ENCODE measurements at places on chromosomes 16 and 17.

DNA sequence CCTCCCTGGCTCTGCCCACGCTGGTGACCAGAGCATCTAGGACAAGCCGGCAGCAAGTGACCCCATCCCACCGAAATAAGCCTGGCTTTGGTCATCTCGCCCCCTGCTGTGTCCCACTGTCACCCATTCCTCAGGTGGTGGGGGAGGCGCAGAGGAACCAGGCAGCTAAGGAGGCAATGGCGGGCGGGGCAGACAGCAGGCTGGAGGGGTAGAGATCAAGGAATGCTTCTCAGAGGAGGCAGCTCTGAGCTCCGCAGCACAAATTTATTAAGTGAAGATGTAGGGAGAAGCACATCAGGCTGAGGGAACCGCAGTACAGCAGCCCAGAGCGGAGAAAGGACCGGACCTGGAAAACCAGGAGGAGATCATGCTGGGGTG is 7.5 kb upstream of the KREMEN2 start:
- DNase-seq, result no peak

GRCh38 chr17:43917348-43918025 is 10.2 kb upstream of the MPP2 start:
- no peak for DNase-seq

DNA sequence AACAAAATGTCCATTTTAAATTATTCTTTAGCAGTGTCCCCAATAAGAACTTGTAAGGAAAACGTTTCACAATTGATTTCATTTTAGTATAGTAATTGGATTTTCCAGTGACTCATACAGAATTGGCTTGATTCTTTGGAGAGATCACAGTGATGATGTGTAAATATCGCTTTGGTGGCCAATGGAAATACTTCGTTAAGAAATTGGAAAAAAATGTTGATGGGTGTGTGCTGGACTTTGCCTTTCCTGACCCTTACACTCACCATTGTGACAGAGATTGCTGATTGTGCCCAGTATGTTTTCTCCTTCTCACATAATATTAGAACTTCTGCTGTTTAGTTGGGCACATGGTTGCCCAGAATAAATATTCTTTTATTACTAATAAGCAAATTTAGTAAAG is 7.4 kb upstream of the EFCAB13 start:
- no peak for DNase-seq

- no peak for DNase-seq
Observed at GRCh38 chr16:65600046-65600445, 478.2 kb upstream of the CDH11 start.

GRCh38 chr16:10751291-10751697 is 7.7 kb downstream of the NUBP1 start:
- no peak for DNase-seq

DNA sequence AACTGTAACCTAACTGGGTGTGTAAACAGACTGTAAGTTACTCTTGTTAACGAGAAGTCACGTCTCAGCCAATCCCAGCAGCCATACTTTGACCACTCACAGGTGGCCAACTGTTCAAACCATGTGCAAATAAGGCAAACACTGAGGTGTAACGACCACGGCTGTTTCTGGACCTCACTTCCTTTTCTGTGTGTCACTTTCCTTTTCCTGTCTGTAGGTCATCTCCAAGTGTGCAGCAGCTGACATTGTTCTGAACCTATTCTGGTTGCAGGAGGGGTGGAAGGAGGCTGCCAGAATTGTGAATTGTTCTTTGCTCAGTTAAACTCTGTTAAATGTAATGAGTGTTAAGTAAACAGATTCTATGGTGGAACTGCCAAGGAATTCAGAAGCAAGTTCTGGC is 627.4 kb downstream of the KCNJ2 start:
- DNase-seq, result no peak

- DNase-seq, result no peak
Observed at GRCh38 chr17:67385122-67385988, 8.3 kb downstream of the PITPNC1 start.

DNA sequence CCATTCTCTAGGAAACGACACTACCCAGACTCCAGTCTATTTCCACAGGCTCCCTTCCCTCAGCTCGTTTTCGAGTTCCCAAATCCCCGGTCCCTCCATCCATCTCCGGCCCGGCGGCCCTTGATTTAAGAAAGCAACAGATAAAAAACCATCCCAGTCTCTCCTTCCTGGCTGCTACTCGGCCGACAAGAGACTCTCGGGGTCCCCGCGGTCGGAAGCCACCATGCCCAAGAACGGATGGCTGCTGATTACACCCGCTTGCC is 182 bp downstream of the RPL26 start:
- DNase-seq, result no peak

GRCh38 chr16:68517606-68518166 is 21.4 kb upstream of the ZFP90 start:
- no peak for DNase-seq

DNA sequence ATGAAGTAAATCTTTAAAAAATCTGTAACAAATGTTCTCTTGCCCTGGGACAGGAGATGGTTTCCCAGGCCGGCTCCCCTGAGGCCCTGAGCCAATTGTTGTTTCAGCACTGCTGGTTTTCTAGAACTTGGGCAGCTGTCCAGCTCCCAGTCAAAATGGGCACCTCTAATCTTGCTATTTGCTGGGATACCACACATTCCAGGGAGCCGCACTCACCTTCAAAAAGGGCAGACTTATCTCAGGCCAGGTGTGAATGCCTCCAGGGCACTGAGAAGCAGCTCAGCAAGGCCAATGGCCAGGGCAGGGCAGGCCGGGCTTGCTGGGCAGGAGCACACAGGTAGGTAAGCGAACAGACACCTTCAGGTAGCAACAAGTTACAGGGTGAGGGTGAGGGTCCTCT is 24.4 kb downstream of the TRIM16 start:
- DNase-seq, result no peak

GRCh38 chr16:27232061-27232900 is 29.0 kb downstream of the KDM8 start:
- DNase-seq, result no peak

- DNase-seq, result no peak
Observed at GRCh38 chr17:79188685-79189084, 114.1 kb downstream of the ENGASE start.

DNA sequence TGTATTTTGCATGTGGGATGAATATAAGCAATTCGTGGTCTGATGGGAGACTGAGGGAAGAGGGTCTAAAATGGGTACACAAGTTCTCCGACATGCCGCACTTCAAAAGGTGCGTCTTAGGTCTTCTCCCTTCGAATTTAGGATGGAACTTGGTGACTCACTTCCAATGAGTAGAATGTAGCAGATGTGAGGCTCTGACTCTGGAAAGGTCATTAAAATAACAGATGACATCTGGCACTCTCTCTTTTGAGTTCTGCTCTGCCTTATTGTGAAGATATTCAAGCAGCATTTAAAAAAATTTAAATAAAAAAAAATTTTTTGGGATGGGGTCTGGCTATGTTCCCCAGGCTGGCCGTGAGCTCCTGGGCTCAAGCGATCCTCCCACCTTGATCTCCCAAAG is 92.7 kb downstream of the TMEM100 start:
- peak; percentile 82 for DNase-seq
